EL (cell line): ENCODE measurements at places on chromosomes 16 and 17.
A peak's percentile ranks its signal among the peaks of the same experiment; 100 is the strongest.

DNA sequence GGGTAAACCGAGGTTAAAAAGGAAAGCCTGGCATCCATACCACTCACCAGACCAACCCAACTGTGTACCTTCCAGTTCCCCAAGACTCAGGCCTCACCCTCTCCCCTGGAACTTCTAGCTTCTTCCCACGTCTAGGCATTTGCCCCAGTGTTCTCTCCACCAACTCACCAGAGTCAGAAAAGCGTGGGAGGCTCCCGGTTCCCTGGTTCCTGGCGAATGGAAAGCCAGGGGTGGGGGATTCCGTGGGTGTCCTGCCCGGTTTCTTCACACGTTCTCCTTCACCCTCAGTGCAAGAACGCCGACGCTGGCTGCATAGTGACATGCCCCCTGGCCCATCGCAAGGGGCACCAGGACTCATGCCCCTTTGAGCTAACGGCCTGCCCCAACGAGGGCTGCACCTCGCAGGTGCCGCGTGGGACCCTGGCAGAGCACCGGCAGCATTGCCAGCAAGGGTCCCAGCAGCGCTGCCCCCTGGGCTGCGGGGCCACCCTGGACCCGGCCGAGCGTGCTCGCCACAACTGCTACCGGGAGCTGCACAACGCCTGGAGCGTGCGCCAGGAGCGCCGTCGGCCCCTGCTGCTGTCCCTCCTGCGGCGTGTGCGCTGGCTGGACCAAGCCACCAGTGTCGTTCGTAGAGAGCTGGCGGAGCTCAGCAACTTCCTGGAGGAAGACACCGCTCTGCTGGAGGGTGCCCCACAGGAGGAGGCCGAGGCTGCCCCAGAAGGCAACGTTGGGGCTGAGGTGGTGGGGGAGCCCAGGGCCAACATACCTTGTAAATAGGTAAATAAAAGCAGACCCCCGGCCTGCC is 1.7 kb downstream of the RNF151 start:
- DNase-seq, result no peak

DNA sequence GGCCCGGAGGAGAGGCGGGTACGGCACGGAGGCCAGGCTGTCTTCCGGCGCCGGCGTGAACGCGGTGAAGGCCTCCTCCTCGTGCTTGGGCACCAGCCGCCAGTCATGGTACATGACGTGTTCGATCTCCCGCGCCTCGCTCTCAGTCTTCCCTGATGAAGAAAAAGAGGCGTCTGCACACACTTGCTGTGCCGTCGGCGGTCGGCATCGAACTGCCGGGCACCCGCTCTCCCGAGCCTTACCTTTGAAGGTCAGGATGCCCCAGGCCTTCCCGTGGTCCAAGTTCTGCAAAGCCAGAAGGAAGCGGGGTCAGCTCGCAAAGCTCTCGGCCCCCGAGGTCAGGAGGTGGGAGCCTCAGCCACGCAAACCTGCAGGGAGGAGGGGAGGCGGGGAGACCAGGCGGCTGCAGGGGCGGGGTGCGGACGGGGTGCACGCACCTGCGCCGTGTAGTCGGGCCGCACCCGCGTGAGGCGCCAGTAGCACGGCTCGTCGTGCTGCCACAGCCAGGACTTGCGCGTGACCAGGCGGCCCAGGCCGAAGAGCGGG is at the start of gene EME2:
Gene EME2 (plus strand): TSS at position 449 of the 546 bp plus-strand sequence. CDS start 418 bp downstream, outside the sequence.
- DNase-seq, result peak; percentile 52

DNA sequence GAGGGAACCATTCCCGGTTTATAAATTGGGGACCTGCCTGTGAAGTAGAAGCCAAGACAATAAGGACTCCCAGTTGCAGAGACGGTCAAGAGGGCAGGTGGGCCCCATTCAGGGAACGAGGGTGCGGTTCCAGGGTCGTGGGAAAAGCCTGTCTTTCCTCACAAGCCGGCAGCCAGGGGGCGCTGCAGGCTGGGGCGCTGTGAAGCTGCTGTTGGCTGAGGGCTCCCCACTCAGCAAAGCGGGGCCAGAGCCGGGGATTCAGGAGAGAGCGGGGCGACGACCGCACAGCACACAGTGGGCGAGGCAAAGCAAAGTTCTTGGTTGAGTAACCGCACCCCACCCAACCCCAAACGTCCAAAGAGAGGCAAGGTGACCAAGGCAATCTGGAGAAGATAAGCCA is 24.9 kb downstream of the CDRT15 start:
- DNase-seq, result no peak

GRCh38 chr17:8162233-8162996 is at the start of gene VAMP2:
TSS of gene VAMP2 (minus strand) at chr17:8162948. CDS start at chr17:8162879, 69 bp downstream.
- DNase-seq, result peak; percentile 65

DNA sequence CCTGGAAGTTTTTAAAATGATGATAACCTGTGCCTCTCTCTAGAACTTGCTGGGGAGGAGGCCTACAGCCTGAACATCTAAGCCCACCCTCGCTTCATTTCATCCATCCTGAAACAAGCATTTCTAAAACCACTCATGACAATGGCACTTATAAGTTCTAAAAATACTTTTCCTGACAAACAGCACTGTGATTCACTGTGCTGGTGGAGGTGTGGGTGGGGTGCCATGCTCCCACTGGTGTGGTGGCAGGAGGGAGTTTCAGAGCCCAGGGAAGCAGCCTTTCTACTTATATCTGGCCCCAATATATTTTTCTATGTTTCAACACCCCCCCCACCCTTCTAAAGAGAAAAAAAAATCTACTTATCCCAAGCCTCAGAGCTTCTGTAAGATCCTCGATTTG is 52.6 kb downstream of the RAB11FIP4 start:
- DNase-seq, result no peak

- peak; percentile 80 for DNase-seq
These were observed at the start of gene TOM1L1 for GRCh38 chr17:54900457-54901229. TSS of gene TOM1L1 (plus strand) at chr17:54900852. CDS start at chr17:54900866, 14 bp downstream.

DNA sequence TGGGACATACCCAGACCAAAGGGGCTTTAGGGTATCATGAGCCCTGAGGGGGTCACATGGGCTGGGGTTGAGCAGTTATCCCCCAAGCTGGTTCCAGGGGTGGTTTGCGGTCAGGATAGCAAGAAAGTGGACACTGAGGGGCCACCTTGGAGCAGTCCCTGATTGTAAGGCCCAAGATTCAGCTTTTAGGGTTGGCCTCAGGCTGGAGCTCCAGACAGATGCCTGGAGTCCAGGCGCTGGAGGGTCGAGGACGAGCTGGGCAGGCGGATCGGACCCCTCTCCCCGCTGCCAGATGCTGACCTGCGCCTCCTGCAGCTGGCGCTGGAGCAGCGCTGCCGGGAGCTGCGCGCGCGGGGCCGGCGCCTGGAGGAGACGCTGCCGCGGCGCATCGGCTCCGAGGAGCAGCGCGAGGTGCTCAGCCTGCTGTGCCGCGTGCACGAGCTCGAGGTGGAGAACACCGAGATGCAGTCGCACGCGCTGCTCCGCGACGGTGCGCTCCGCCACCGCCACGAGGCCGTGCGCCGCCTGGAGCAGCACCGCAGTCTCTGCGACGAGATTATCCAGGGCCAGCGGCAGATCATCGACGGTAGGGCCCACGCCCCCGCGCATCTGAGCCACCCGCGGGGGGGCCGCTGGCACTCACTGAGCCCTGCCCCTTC is 10.0 kb downstream of the BTBD17 start:
- no peak for DNase-seq

DNA sequence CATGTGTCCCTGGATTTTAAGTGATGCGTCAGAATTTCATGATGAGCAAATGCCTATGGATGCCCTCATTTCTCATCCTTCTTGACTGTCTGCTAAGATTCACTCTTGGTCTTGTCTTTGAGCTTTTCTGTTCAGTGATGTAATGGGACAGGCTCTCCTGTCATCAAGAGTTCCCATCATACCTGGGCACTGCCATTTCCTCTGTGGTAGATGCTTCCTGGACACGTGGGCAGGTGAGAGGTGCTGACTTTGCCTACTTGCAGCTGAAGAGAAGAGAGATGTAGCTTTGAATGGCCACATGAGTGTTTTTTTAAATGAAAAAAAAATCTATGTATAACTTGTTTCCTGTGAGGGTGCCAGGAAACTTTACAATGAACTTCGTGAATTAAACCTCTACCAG is 557.7 kb downstream of the MAF start:
- DNase-seq, result no peak

DNA sequence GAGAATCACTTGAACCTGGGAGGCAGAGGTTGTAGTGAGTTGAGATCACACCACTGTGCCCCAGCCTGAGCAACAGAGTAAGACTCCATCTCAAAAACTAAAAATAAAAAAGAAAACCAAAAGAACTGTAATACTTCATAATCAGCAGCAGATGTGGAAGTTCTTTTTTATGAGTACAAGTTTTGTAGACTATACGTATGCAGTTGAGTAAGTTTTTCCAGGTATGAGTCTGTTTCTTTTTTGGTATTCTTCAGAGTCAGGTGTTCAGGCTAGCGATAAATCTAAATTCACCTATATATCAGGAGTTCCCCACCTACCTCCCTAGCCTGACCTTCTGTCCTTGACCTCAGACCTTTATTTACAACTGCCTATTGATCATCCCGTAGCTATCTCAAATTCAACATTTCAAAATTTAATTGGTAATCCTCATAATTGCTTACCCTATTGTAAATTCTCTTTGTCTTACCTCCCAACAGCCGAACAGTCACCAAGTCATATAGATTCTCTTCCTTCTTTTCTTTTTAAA is 10.7 kb downstream of the DCTN5 start:
- DNase-seq, result no peak

GRCh38 chr16:20822521-20823325 is 16.4 kb downstream of the REXO5 start:
- no peak for DNase-seq

DNA sequence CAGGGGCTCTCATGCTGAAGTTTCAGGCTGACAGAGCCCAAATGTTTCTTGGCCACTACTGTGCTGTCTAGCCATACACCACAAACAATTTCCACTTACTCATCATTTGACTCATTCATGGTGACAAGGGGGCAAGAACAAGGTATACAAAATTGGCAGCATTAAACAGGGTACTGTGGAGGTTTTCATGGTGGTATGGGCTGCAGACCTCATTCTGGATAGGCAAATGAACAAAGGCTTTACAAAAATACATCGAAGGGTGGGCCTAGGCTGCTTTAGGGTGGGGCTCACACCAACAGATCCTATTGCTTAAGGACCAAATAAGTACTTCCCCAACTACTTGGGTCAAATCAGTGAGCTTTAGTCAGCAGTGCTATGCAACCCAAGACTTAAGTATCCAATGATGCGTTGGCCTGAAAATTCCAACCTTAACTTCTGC is 53.0 kb downstream of the N4BP1 start:
- peak; percentile 69 for DNase-seq

- DNase-seq, result no peak
These were observed 51.2 kb downstream of the SOX9 start for GRCh38 chr17:72171703-72172667.

DNA sequence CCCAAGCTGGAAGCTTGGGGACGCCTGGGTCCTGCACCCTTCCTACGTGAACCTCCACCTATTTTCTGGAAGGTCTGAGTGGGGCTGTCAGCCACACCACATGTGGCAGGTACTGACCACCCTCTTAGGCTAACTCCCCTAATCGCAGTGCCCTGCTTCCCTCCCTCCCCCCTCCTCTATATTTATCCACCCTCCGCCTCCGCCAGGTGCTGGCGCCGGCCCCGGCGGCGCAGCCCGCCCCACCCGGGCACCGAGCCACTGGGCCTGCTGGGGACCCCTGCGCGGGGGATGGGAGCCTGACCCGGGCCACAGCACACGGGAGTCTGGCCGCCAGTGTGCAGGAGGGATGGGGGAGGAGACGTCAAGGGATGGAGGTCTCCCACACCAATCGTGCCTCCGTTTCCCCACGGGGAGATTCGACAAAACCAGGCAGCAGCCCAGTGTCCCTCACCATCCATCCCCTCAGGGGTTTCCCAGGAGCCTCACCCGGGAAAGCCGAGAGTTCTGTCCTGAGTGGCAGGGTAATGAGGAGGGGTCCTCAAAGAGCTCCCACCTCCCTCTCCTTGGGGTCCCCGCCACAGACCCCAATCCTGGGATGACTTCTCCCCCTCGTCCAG is 1.3 kb downstream of the PLEKHH3 start:
- DNase-seq, result peak; percentile 9

- no peak for DNase-seq
These were observed 135.1 kb downstream of the MRM1 start for GRCh38 chr17:36736201-36737156.

- peak; percentile 81 for DNase-seq
These were observed 20.1 kb upstream of the TAOK1 start for GRCh38 chr17:29369831-29370735.

DNA sequence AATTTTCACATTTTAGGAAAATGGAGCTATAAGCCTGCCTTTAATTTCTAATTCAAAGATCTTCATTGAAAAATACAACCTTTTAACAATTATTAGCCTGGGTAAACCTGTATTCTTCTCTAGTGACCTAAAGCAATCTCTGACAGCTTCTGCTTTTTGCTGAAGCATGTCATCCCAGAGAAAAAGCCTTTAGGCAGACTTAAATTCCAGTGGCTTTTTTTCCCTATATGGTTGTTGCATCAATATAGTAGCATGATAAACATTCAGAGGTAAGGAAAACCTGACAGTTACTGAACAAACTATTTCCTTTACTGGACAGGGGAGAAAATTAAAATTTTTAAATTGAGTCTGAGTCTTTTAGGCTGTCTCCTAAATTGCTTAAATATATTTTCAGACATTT is 7.8 kb upstream of the EVI2A start:
- DNase-seq, result peak; percentile 59

DNA sequence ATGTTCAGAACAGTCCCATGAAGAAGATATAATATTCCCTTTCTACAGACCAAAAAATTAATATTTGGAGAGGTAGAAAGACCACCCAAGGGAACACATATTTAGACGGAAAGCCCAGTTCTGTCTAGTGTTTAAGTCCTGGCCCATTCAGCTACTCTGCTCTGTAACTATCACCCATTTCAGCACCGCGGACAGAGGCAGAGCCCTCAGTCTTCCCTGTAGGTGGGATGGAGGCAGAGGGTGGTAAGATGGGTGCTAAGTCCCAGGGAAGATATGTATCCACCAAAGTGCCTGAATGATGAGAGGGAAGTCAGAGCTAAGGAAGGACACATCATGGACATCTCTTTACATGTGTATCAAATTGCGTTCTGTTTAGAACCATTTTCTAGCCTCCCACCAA is 27.8 kb upstream of the C16orf78 start:
- no peak for DNase-seq

DNA sequence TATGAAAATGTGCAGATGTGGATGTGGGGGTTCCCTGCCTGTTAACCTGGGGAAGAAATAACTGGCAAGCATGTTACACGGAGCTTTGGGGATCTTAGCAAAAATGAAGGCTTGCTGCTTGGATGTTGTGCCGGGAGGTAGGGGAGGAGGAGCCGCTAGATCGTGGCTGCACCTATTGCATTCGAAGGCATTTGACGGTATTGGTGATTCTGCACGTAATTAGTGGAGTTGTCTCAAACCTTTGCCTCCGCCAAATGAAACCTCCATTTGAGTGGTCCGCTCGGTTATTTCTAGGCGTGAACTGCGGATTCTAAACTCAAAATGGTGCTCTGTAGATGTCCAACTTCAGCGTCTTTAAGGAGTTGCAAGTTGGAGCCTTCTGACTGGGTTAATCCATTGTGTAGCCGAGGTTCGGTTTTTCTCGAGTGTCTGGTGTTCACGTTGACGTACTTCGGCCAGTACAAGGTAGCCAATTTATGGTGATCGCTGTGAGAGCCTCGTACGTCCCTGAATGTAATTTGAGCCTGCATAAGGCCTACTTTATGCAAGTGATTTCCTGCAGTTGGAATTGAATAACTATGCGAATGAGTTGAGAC is 1.5 kb downstream of the TNRC6C start:
- DNase-seq, result peak; percentile 16

GRCh38 chr17:81815646-81815986 is 11.7 kb downstream of the GCGR start:
- DNase-seq, result no peak

GRCh38 chr17:45650561-45650960 is 133.6 kb upstream of the CRHR1 start:
- no peak for DNase-seq

GRCh38 chr17:50207792-50208567 is 6.5 kb upstream of the COL1A1 start:
- DNase-seq, result no peak

GRCh38 chr16:23781176-23781575 is 26.4 kb downstream of the CHP2 start:
- DNase-seq, result no peak
